ENCODE measurements at places on chromosomes 16 and 17.

GRCh38 chr16:68086336-68086841 is 1.2 kb downstream of the NFATC3 start:
- DNase-seq = no peak

- DNase-seq = no peak
Measured at GRCh38 chr17:2170023-2170422, 115.1 kb downstream of the HIC1 start.

DNA sequence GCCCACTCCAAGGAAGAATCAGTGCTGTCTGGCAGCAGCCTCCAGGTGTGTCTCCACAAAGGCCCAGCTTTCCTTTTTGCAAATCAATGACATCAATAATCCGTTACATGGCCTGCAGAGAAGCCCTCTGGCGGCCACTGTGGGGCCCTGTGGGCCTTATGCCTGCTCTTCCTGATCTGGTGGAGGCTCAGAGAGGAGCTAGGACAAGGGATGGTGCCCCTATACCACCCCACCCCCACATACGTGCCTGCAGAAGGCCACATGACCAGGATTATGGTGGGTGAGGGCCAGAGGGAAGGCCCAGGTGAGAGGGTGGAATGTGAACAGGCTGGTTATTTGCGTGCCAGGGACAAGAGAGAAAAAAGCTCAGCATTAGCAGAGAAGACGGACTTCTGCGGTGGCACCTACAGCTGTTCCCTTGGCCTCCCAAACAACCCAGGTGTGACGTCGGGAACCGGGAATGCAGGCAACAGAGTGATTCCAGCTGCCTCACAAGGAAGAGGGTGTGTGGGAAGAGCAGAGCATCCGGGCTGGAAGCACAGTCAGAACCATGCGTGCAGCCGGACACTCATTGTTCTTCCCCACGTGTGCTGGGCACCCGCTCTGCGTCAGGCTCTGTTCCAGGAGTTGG is 22.5 kb downstream of the EIF4A3 start:
- no peak for DNase-seq

DNA sequence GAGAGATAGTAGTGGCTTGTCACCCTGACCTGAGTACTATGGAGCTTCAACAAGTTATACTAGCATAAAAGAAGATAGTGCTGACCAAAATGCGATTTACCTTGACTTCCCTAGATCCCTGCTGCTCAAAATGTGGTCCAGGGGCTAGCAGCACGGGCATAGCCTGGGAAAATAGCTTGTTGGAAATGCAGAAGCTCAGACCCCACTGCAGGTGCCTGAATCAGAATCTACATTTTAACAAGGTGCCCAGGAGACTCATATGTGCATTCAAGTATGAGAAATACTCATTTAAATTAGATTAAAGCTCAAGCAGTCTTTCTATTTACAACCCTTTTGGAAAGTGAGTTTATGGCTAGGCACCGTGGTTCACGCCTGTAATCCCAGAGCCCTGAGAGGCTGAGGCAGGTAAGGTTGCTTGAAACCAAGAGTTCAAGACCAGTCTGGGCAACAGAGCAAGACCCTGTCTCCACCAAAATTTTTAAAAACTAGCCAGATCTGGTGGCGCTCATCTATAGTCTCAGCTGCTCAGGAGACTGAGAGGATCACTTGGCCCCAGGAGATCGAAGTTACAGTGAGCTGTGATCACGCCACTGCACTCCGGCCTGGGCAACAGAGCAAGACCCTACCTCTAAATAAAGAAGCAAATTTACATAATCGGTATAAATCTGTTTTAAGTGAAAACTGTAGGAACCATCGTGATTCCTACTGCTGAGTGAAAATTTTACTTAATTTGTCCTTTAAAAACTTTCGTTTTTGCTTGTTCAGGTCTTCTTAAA is 7.3 kb downstream of the APOH start:
- DNase-seq = no peak

DNA sequence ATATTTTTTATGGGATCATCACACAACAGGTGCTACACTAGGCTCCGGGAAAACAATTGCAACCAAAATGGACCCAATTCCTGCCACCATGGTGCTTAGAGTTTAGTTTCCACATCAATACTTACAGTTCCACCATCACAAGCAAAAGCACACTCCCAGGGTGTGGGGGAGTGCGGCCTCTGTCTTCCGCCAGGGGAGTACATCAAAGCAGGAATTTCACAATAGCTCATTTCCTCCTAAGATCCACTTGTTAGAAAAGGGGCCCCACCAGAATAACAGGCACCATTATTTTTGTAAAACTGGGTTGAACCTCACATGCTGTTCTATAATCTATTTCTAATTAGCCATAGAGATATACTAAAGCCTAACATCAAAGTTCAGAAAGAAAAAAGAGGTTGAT is 44.3 kb upstream of the PSMD7 start:
- DNase-seq = no peak

GRCh38 chr17:66429680-66430079 is 127.3 kb downstream of the PRKCA start:
- no peak for DNase-seq

- peak; percentile 96 for DNase-seq
Measured at GRCh38 chr17:62653002-62653825, 25.7 kb downstream of the MRC2 start.
